ENCODE measurements at places on chromosomes 5 and 9. TPM values are rescaled to one million over a fixed set of nuclear protein-coding genes. Genes with fewer than 3 reads are reported as not detected.

Gene NTRK2
- total RNA-seq = 221 TPM

Gene WDR41
- total RNA-seq = 87.2 TPM

Gene BICD2
- 31.0 TPM for total RNA-seq

Gene ABLIM3
- 10.6 TPM for total RNA-seq

Gene IL9
- not detected for total RNA-seq

Gene SYK
- total RNA-seq = 2.0 TPM

Gene IFNA13
- not detected for total RNA-seq

Gene SLC9A3
- total RNA-seq = 1.2 TPM

Gene DNAH5
- 3.7 TPM for total RNA-seq

Gene RNF208
- 0.82 TPM for total RNA-seq

Gene RASGRF2
- 12.2 TPM for total RNA-seq

Gene PCDHGA3
- 4.1 TPM for total RNA-seq

Gene RALGDS
- 79.9 TPM for total RNA-seq

Gene TBC1D9B
- 24.1 TPM for total RNA-seq

Gene ADAMTS16
- total RNA-seq = 3.7 TPM

Gene CTXN3
- 13.9 TPM for total RNA-seq

Gene TMOD1
- 20.0 TPM for total RNA-seq

Gene CDX1
- not detected for total RNA-seq

Gene GRXCR2
- total RNA-seq = not detected

Measured in frontal cortex (tissue), 4 donors.